ENCODE measurements at places on chromosomes 3 and 15.

GRCh38 chr15:55915221-55915620 lies 78.2 kb downstream of the NEDD4 start:
- no peak for DNase-seq

- DNase-seq, result peak; percentile 89
Measured at GRCh38 chr3:58536501-58537411, at the start of gene ACOX2. ACOX2 (minus strand) TSS chr3:58537190; CDS start chr3:58535106, 2,084 bp downstream.

DNA sequence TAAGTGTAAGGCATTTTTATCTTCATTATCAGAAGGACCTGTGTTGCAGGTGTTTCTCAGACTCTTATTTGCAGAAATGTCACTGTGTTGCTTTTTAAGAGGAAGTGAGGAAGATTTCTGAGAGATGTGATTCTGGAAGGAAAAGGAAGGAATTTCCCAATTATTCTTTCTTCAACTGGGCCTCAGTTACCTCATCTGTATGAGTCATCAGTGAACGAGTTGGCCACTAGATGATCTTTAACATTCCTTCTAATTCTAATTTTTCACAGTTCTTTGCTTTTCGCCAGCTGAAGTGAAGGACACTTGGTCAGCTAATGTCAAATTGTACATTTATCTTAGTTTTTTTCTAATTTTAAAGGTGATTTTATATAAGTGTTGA lies 28.9 kb downstream of the CLEC3B start:
- DNase-seq, result no peak

GRCh38 chr3:152225201-152225600 lies 43.5 kb upstream of the MBNL1 start:
- peak; percentile 35 for DNase-seq

- no peak for DNase-seq
Measured at GRCh38 chr15:30041868-30042267, 40.9 kb upstream of the GOLGA8J start.

- no peak for DNase-seq
Measured at GRCh38 chr15:28252831-28253230, 69.1 kb downstream of the HERC2 start.

DNA sequence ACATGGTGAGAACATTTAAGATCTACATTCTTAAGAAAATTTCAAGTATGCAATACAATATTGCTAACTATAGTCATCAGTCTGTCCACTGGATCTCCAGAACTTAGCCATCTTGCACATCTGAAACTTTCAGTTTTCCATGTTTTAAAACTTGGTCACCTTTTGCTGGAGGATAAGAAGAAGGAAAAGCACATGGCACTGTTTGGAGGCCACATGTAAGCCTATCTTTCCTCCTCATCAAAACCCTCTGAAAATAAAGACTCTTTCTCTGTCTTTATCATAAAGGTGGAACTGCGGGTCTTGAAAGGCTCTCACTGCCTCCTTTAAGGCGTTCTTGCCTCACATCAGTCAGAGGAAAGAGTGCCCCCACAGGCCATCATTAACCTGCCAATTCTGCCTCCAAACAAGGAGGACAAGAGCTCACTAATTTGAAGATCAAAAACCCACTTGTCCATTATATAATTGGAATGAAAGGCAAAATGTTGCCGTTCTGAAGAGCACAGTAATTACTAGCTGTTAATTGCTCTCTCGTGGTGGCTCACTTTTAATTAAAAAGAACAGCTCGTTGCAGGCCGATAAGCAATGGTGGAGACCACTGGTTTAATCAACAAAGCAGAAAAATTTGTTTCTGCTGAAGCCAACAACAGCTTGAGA lies 157.8 kb downstream of the MECOM start:
- DNase-seq, result no peak

DNA sequence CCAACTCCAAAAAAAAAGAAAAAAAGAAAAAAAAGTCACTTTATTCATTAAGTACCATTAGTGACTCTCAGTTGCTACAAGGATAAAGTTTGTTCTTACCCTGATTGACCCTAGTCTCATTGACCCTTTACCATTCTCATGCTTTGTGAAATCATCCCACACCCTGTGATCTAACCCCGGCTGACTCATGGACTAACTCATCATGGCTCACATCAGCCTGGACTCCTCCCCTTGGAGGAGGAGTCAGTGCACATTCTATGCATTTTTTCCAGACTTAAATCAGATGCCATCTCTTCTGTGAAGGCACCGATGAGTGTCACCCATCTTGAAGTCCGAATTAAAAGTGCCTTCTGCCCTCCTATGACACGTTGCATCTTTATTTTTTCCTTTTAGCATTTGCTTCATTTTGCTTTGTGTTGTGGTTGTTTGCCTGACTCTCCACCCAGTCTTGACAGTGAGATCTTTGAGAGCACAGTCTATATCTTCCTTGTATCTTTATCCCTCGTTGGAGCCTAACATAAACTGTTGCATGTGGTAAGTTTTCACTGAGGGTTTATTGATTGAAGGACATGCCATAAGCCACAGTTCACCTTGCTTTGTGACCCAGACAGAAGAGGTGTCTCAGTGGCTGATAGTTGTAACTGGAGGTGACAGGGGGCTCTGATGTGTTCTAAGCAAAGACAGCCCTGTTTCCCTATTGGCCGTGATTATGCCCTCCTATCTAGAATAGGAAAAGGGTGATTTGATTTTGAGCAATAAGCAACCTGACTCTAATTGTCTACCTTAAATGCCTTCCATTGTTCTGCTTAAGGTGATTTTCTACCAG lies 72.1 kb downstream of the IL1RAP start:
- DNase-seq, result peak; percentile 74

DNA sequence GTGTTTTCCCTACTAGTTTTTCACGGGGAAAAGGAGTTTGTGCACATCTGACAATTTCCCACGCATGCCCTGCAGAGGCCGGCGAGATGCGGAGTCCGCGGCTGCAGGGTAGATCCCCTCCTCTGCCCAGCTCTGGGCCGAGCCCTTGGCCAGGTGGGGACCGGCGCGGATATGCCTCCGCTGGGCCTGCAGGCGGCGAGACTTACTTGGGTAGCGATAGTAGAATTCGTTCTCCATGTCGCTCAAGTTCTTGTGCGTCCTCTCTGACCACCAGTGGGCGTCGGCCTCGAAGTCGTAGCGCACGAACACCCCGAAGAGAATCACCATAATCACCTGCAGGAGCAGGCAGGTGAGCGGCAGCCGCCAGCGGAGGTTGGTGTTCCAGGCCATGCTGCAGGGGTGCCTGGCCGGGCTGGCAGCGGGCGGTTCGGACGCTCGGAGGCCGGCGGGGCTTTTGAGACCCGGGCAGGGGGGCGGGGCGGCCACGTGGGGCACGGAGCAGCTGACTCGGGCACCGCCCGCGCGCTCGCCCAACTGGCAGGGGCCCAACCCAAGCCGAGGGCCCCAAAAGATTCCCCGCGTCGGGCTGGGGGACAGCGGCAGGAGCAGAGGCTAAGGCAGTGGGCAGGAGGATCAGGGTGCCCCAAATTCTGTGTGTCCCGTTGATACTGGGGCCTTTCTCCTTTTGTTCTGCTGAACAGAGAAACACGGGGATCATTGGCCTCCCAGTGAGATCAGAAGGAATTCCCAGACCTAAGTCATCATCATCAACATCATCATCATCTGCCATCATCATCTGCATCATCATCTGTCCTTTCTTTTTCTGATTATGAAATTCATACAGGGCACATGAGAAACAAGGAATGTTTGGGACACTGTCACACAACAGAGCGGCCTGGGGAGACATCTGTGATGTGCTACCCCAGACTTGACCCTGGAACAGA lies at the start of gene RHCG:
Gene RHCG, minus strand, starts transcription at position 429 of the 944 bp plus-strand sequence. Its CDS starts 39 bp downstream, at position 390.
- DNase-seq, result peak; percentile 13

GRCh38 chr3:45592830-45593707 lies 1.5 kb upstream of the LIMD1 start:
- peak; percentile 95 for DNase-seq

- peak; percentile 58 for DNase-seq
Measured at GRCh38 chr3:194064380-194065332, 71.3 kb upstream of the HES1 start.

DNA sequence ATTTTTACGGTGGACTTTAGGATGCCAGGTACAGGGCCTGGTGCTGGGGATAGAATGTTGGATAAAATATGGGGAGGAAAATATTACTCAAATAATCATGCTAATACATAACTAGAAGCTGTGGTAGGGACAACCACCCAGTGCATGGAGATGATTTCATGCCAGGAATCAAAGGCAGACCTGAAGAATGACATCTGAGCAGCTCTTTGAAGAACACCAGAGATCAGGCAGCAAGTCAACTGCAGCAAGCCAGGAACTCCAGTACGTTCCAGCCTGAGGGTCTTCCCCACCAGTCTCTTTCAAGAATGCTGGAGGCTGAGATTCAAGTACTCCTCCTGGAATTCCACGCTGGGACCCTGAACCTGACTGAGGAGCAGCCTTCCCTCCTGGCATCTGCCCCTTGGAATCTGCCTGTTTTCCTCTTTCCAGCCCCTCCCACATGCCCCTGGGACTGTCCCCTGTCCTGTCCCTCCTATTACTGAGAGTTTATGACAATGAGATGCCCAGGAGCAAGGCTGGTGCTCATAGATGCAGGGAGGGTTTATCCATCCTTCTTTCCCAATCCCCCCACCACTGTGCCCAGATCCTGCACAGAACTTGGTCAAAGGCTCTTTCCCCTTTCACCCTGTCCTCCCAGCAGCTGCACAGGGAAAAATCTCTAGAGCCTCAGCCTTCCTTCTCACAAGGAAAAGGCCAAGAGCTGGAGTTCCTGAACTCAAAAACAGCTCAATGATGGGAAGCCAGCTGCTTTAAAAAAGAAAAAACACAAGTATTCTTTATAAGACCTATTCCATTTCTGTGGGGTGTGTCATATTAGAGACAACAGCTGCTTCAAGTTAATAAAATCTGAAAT lies 68.0 kb downstream of the PDZRN3 start:
- DNase-seq, result peak; percentile 74

GRCh38 chr3:108123326-108123725 lies 32.5 kb upstream of the CD47 start:
- DNase-seq, result no peak

- DNase-seq, result no peak
Measured at GRCh38 chr3:58074116-58074715, 66.0 kb downstream of the FLNB start.

GRCh38 chr3:112230033-112230432 lies 64.0 kb downstream of the SLC9C1 start:
- DNase-seq, result no peak

DNA sequence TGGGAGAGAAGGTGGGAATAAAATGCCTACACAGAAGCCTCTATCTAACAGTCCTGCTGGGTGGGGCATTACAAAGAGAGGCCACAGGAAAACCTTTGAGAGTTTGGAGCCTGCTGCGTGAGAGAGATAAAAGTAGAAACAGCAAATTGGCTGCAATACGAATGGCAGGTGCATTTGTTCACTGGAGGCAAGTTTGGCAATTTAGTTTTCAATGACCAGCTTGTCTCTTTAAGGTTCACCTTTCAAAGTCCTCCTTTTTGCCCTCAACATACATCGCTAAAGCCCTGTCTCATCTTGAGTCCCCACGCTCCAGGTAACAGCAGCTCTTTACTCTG lies 405.7 kb downstream of the LSAMP start:
- DNase-seq, result no peak

- no peak for DNase-seq
Measured at GRCh38 chr3:68988740-68989139, 24.7 kb downstream of the EOGT start.

GRCh38 chr3:46672349-46672695 lies 21.2 kb downstream of the ALS2CL start:
- DNase-seq, result no peak

DNA sequence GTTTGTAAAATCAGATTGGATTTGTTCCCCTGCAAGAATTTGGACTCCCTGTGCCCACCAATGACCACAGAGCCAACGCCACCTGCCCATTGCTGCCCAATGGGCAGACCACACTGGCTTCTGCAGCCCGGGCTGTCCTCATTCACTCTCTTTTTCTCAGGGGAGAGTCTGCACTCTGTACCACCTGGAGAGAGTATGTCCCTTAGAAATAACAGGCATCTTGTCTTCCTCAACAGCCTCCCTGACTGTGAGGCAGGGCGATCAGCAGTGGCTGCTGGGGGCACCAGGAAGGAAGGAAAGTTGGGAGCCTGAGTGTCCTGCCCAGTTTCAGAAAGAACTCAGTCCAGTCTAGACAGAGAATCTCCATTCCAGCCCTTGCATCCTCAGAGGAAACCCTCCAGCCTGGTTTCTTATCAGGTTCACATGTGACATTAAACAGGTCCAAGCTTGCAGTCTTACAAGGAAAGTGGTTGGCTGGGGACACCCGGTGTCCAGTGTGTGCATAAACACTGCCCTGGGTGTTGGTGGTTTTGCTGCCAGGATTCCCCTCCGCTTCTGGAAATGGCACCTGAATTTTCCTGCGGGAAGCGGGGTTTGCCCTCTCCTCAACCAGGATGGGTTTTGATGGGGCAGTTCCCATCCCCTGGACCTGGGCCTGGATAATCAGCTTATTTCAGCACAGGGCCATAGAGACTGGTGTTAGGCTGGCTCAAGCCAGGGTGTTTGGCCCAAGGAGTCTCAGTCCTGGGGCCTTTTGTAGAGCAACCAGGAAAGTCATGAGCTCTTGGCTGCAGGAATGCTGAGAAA lies 37.2 kb downstream of the SSUH2 start:
- peak; percentile 71 for DNase-seq

GRCh38 chr15:41971089-41971894 lies 1.1 kb downstream of the EHD4 start:
- peak; percentile 56 for DNase-seq

DNA sequence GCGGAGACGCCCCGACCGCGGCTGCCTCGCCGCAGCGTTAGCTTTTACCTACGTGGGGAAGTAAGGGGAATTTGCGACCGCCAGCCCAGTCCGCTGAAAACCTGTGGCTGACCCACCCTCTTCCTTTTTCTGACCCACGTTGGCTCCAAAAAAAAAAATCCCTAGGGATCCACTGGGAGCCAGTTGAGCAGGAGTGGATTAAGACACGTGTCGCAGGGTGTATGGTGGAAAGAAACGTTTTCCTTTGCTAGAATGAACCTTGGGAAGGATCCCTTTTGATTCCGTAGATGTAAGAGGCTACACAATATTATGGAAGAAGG lies 575 bp upstream of the PCYT1A start:
- no peak for DNase-seq

- no peak for DNase-seq
Measured at GRCh38 chr15:46853600-46853999, 863.7 kb upstream of the SEMA6D start.

- DNase-seq, result no peak
Measured at GRCh38 chr15:91555312-91555711, 298.2 kb upstream of the SLCO3A1 start.

GRCh38 chr3:46129588-46130272 lies 78.4 kb downstream of the CCR1 start:
- DNase-seq, result no peak

DNA sequence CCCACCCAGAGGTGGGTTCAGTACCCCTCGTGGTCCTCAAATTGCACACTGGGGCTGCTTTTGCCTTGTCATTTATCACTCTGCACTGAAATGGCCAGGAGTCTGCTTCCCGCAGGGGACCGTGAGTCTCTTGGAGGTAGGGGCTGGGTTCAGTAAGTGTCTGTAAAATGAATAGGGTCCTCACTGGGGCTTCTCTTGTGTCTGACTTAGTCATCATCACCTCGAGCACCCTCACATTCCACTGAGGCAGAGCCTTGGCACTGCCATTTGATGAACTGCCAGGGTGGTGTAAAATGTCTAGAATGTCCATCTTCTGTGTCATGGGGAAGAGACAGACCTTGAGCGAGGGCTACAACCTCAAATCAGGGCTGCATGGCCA lies 61.0 kb upstream of the RYK start:
- DNase-seq, result no peak

GRCh38 chr15:77014132-77015081 lies 19.5 kb downstream of the PSTPIP1 start:
- DNase-seq, result no peak

GRCh38 chr15:55194256-55194655 lies 2.5 kb downstream of the RSL24D1 start:
- no peak for DNase-seq
